ENCODE measurements at places on chromosomes 16 and 17. TPM values are rescaled to one million over a fixed set of nuclear protein-coding genes. Genes with fewer than 3 reads are reported as not detected.
A peak's percentile ranks its signal among the peaks of the same experiment; 100 is the strongest.

HOXB5 gene
- not detected for total RNA-seq

SPATA2L gene
- total RNA-seq, result 20.3 TPM

ALDH3A1 gene
- total RNA-seq, result not detected

TBX4 gene
- total RNA-seq, result not detected

PIP4K2B gene
- 57.5 TPM for total RNA-seq

TBC1D3I gene
- 1.1 TPM for total RNA-seq

PIK3R6 gene
- 0.40 TPM for total RNA-seq

EVPL gene
- total RNA-seq, result 2.7 TPM

MAP2K4 gene
- total RNA-seq, result 32.4 TPM

ITGA2B gene
- total RNA-seq, result 5.3 TPM

DNA sequence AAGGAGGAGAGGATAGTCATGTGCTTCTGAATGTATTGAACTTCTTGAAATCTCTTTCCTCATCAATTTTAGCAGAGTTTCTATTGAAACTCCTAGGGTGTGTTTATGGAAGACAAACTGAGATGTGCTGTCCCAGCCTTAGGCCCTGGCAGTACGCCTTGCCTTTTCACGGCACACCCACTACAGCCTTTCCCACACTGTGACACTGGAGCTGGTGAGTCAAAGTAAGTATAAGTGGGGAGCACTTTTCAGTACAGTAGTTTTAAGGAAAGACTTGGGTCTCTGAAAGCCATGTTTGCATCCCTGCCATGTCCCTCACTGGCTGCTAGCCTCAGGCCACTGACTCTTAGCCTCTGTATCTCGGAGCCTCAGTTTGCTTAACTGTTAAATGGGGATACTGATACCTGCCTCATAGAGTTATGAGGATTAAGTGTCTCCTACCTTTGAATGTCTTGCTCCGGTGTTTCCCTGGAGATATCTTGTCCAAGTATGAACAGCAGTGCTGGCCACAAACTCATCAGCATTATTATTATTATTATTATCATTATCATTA is 144.7 kb upstream of the CRHR1 start:
- DNase-seq, result no peak

- no peak for DNase-seq
These were observed 20.8 kb upstream of the CLEC3A start for GRCh38 chr16:78001451-78002025.

DNA sequence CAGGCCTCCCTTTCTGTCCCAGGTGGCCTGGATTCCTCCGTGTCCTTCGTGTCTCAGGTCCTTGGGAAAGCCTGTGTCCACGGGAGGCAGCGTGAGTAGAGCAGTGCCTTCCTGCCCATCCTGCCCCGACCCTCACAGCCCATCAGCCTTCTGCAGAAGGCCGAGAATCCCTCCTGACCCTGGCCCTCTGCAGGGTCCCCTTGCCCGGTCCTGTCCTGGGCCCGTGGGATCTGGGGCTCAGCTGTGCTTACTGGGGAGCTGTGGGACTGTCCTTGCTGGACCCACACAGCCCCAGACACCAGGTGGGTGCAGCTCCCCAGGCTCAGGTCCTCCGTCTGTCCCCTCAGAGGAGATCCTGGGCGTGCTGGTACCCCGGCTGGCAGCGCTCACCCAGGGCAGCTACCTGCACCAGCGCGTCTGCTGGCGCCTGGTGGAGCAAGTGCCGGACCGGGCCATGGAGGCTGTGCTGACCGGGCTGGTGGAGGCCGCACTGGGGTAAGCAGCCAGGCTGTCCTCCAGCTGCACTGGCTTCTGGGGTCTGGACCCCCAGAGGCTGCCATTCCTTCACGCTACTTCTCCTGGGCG is 3.9 kb downstream of the TELO2 start:
- DNase-seq, result no peak

DNA sequence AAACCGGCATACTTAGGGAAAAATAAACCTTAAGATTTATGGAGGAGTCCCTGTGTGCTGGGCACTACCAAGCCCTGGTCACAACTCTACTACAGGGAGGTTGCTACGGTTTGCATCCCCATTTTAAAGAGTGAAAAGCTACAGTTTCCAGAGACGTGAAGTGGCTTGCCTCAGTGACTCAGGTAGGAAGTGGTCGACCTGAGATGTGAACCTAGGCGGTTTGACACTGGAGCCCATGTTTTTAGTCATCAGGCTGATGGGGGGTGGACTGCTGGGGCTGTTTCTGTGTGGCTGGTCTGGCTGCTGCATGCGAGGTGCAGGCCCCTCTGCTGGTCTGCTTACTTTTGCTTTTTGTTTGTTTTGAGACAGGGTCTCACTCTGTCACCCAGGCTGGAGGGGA is 6.6 kb downstream of the COX6A2 start:
- DNase-seq, result no peak

GRCh38 chr16:89143201-89143741 is 28.3 kb upstream of the CDH15 start:
- DNase-seq, result no peak

GRCh38 chr17:4566785-4567184 is 6.4 kb upstream of the GGT6 start:
- peak; percentile 19 for DNase-seq

GRCh38 chr16:4142268-4142667 is 26.0 kb upstream of the ADCY9 start:
- peak; percentile 23 for DNase-seq
